ENCODE measurements at places on chromosomes 12 and 14.

- no peak for DNase-seq
Observed at GRCh38 chr12:105231396-105231795, 4.6 kb downstream of the APPL2 start.

GRCh38 chr12:120583478-120584030, 2.4 kb upstream of the POP5 start:
- DNase-seq = peak; percentile 76

DNA sequence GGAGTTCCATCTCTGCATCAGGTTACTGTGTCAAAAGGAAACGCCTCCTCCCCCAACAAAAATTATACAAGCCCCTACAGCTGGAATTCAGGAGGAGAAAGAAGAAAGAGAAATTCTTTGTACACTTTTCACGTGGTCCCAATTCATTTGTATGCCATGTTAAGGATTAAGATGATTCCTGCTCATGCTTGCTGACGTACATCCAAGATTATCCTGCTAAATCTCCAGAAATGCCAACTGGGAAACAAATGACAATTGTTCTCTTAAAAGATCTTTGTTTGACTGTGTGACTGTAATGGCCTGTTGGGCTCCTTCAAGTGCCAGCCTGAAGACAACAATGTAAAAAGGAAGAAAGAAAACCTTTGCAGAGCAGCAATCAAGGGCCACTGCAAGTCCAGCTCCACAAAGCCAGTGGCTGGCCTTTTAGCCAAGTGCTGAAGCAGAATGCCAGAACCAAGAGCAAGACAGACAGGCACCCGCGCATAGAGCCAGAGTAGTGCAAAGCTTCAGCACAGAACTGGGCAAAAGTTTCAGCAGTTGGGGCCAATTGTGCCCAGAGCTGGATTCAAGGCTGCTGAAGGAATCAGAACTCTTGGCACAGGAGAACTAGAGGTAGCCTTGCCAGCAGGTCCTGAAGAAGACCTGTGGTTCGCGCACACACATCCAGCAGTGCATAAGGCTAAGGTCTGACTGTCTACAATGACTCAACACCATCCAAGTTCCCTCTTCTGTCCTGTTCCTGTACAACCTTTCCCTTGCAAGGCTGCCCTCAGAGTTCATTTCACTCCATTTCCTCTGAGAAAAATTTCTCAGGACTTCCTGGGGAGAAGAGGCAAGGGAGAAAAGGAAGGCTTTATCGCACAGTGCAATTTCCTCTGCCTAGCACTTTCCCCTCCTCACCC, 209.7 kb upstream of the BMP4 start:
- no peak for DNase-seq

DNA sequence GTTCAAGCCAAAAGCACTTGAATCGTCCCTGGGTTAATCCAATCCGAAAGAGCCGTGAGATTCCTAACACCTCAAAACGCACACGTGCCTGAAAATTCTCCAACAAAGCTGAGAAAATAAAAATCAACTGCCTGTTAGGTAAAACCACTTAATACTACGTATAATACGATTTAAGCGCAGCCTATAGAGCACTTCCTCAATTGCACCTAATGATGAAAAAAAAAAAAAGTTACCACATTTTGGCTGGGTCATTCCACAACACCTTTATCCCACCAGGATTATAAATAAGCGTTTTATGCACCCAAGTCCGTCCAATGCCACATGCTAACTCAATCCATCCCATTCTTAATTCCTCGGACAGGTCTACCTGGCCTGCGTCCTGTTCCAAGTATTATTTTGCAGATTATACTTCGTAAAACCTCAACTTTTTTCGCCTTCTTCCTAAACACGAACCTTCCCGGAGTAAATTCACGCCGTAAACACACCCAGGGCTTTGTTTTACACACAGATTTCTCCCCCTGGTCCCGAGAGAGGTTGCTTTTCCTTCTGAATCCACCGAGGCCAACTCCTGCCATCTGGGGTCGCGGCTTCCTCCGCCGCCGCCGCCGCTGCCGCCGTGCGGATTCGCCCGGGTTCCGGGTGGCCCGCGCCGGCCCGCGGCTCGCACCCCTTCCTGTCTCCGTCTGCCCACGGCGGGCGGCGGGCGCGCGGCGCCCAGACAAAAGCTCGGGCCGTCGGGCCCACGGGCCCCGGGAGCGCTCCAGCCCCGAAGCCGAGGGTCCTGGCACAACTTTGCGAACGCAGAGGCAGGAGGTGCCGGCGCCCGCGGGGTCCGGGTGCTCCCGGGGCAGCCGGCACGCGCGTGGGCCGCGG, 66.2 kb downstream of the RNF34 start:
- DNase-seq = peak; percentile 28

DNA sequence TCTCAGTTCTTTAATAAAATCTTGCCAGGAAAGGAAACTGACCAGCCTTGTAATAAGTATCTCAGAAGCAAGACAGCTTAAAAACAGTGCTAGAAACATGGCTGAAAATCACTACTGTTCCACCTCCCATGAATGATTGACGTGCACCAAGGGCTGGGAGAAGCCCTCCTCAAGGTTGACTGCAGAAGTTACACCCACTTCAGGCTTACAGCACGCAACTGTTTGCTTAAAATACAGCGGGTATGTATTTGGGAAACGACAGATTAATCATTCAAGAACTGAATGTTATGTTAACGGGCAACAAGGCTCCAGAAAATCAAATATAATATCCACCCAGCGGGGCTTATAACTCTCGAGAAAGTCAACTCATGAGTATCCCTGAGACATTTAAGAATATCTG, 22.1 kb downstream of the PRKD1 start:
- no peak for DNase-seq

DNA sequence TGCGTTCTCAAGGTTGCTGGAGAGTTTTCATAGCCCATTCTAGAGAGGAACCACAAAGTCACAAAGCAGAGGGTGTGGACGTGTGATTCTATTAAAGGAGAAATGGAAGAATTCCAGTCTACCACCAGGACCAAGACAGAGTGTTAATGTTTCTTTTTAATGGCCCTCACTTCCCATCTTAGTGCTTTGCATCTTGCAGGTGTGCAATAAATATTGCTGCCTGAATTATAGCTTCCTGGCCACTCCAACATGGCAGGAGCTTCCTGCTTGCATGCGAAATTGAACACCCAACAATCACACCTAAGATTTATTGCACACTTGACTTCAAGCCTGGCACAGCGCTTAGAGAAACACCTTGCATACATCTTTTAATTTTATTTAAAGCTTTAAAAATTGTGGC, 22.4 kb upstream of the PPP1CC start:
- DNase-seq = no peak

- no peak for DNase-seq
Observed at GRCh38 chr14:22594156-22594716, 3.9 kb upstream of the ABHD4 start.

DNA sequence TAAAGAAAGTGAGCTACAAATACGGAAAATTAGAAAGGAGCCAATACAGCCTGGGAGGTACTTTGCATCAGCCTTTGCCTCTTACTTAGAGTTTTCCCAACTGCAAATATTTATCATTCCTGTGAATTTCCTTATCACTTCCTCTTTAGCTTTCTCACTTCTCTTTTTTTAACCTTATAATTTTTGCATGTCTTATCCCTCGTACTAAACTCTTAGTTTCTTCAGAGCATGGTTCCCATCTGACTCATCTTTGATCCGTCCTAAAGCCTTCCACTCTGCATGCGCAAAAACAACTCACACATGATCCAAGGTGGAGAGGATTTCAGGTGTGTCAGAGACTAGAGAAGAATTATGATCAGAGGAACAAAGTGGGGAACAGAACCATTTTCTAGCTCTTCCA, 9.6 kb upstream of the SNAPC1 start:
- DNase-seq = no peak
